ENCODE measurements at places on chromosomes 3 and 15.
A peak's percentile ranks its signal among the peaks of the same experiment; 100 is the strongest.

- DNase-seq, result no peak
Observed at GRCh38 chr3:195263193-195263924, 7.6 kb downstream of the XXYLT1 start.

- no peak for DNase-seq
Observed at GRCh38 chr15:31869686-31870307, 160.5 kb upstream of the CHRNA7 start.

DNA sequence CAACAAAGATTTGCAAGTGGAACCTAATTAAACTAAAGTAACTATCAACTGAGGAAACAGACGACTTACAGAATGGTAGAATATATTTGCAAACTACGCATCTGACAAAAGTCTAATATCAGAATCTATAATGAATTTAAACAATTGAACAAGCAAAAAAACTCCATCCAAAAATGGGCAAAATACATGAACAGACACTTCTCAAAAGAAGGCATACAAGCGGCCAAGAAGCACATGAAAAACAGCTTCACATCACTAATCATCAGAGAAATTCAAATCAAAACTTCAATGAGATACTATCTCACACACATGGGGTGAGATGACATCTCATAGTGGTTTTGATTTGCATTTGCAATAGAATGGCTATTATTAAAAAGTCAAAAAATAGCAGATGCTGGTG is 128.6 kb downstream of the POLR2M start:
- DNase-seq, result no peak

DNA sequence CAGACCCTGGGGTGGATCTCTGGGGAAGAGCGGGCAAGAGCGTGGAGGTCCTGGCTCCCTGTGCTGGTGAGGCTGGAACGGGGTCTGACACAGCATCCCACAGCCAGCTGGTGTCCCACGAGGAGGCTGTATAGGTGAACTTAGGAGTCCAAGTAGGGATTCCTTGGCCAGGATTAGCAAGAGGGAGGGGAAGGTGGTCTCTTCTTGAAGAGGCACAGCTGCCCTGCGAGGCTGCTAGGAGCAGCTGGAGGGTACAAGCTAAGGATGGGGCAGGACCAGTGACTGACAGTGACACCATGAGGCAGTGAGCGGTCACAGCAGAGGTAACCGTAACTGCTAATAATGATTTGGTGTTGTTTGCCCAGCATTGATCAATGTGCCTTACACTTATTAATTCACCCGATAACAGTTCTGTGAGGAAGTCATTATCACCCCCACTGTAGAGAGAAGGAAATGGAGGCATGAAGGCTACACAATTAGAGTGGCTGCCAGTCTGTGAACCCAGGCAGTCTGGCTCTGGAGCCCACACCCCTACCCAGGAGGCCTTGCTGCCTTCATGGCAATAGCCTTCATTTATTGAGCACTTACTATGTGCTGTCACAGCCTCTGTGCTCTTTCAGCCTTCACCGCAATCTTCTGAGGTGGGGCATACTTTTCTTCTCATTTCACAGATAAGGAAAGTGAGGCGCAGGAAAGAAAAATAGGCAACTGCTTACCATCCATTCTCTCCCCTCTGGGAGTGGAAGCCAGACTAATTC is 59.4 kb downstream of the TMEM44 start:
- DNase-seq, result peak; percentile 54

- peak; percentile 61 for DNase-seq
Observed at GRCh38 chr3:101828691-101829436, 20.4 kb upstream of the NFKBIZ start.

DNA sequence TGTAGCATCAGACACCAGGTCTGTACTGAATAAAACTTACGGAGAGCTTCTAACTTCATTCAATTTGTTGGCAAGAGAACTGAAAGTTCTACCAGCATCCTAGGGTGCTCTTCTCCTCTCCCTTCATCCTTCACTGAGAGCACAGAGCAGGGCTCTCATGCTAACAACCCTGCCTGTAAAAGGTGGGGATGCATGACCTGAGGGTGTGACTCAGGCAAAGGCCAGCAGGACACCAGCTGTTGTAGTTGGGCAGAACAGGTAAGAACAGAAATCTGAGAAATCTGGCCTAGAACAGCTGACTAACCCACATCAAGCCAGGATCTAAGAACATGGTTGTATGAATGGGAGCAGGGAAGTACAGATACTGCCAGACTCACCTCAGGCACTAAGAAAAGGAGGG is 64.2 kb downstream of the MYLK start:
- no peak for DNase-seq

- DNase-seq, result no peak
Observed at GRCh38 chr3:188198760-188199327, 44.9 kb downstream of the LPP start.

GRCh38 chr15:55775316-55775715 is 32.4 kb upstream of the PRTG start:
- no peak for DNase-seq

DNA sequence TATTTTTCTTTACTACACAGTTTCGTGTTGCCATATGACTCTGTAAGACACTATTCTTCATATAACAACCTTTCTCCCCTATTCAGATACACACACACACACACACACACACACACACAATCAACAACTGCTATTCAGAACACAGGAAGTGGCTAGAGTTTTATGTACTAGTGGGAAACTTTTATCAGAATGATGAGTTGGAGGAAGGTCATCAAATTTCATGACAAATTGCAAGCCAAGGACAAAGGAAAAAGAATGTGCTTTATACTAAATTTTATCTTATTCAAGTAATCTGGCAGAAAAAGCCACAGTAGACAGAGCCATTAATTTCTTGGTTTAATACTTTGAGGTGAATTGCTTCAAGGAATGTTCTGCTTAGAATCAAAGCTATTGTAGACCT is 899.8 kb downstream of the ROBO2 start:
- no peak for DNase-seq

DNA sequence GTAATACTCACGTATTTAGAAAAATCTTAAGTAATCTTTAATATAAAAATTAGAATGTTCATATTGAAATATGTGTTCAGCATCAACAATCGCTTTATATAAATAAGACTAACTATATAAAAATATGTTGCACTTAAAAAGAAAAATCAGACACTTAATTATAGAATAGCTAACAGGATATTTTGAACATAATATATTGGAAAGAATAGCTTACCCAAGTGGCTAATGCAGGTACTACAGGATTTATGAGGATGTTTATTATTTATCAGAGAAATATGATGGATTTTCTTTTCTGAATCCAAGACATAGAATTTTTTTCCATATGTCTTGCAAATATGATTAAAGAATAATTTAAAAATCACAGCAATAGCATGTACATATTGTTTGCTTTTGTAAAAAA is 567.9 kb upstream of the GBE1 start:
- DNase-seq, result no peak

DNA sequence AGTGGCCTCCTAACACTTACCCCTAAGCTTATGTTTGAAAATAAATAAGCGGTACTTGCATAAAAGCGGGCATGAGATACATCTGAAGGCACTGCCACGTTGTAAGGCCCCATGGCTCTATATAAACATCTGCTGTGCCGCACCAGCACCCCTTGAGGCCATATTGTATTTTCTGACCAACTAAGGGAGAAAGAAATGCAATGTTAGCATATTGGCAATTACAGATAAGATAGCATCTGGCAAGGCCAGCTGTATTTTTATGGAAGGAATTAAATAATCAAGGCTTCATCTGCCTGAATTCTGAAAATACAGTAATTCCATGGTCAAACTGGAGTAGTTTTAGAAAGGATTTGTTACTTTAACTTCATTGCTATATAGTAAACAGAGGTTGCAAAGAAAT is 28.7 kb downstream of the TMEM39A start:
- DNase-seq, result no peak

DNA sequence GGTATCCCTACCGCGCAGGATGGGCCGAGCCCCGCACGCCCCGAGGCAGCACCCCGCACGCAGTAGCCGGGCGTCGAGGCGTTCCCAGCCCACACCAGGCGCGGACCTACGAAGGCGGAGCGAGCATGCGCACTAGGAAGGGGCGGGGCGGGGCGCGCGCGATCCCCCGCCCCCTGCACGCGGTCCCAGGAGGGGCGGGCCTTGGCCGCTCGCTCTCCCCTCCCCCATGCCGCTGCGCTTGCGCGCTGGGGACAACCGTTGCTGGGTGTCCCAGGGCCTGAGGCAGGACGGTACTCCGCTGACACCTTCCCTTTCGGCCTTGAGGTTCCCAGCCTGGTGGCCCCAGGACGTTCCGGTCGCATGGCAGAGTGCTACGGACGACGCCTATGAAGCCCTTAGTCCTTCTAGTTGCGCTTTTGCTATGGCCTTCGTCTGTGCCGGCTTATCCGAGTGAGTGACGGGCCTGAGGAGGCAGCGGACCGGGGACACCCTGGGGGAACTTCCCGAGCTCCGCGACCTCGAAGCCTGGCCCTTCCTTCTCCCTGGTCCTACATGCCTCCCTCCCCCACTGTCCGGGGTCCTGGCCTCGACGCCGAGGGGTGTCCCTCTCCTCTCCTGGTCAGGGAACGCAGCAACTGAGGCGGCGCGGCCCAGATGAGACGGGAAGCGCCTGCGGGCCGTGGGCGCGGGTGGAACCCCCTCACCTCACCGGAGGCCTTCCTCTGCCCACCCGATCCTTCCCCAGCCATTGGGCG is at the start of gene SPESP1:
Gene SPESP1, plus strand, starts transcription at position 258 of the 755 bp plus-strand sequence. Its CDS starts 129 bp downstream, at position 387.
- peak; percentile 22 for DNase-seq

GRCh38 chr15:44101944-44102343 is 93.1 kb downstream of the FRMD5 start:
- no peak for DNase-seq

GRCh38 chr3:178010306-178010705 is 525.9 kb upstream of the KCNMB2 start:
- no peak for DNase-seq

DNA sequence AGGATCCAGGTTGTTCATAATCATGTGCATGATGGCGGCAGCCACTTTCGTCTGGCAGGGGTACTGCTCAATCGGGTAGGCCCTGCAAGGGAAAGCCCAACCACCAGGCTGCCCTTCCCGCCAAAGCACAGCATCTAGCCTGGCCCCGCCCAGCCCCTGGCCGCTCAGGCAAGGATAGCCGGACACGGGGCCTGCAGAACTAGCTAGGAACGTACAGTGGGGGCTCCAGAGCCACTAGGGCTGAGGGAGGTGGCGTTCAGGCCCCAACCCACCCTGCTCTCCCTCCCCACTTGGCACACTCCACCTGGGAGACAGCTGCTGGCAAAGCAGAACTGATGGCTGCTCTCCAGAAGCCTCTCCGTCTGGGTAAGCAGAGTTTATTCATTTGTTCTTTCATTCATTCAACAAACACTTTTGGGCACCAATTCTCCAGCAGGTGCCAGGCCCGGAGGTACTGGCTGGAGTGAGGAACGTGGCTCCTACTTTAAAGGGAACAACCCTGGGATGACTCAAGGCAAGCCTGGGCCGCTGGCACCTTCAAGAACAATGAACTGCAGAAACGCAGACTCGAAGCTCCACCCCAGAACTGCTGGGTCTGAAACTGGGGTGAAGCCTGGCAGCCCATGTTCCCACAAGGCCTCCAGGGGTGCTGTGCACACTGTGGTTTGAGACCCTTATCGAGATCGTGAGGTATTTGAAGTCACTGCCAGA is 7.8 kb downstream of the UROC1 start:
- DNase-seq, result no peak

DNA sequence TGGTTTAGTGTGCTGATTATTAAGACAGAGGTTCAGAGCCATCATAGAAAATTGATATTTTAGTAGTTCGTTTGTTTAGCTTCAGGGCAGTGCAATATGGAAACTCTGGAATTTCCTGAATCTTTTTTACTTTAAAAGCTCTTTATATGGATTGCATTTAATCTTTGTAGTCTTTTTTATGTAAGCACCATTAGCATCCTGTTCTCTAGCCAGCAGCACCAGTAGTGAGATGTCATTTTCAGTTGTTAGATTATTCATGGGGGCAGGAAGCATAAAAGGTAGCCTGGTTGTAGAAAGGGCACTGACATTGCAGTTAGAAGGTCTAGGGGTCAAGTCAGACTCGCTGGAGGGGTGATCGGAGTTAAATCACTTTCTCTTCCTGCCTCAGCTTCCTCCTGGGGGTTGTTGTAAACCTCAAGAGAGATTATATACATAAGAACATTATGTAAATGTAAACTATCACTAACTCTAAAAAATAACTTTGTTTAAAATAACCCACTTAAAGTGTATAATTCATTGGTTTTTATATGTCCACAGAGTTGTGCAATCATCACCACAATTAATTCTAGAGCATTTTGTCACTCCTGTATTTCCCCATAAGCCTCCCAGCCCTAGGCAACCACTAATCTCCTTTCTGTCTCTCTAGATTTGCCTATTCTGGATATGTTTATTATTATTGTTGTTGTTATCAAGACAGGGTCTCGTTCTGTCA is 31.4 kb upstream of the ITPKA start:
- DNase-seq, result no peak

DNA sequence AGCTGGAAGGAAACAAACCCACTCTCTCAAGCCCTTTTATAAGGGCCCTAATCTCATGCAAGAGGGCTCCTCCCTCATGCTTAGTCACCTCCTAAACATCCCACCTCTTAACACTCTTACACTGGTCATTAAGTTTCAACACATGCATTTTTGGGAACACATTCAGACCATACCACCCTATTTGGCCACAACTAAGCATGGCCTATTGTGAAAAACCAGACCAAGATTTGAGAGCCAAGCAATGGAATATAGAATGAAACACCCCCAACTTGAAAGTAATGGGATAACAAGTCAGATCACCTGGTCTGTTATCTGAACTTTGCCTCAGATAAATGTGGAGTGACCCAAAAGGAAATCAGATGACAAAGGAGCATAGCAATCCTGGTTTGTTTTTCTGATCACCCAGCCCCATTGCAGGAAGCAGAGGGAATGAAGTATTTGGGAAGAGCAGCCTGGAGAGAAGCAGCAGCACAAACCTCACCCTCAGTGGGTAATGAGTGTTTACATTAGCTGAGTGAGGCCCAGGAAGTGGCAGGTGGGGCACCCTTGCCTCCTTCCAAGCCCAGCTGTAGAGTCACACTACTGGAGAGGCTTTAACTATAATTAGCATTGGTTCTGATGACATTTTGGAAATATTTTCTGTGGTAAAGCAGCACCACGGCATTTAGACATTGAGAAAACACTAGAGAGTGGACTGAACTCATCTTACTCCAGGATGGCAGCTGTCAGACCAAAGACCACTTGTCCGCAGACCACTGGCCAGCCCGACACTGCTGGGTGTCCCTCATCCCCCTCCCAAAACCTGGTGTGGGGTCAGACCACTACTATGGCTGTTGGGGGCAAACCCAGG is 48.8 kb upstream of the PRTG start:
- no peak for DNase-seq

GRCh38 chr3:48989796-48990635 is at the start of gene P4HTM:
TSS of gene P4HTM (plus strand) at chr3:48990241. CDS start at chr3:48990257, 16 bp downstream.
- DNase-seq, result peak; percentile 83

- DNase-seq, result no peak
Observed at GRCh38 chr3:194276768-194277103, 74.4 kb downstream of the CPN2 start.

- no peak for DNase-seq
Observed at GRCh38 chr15:90189781-90190467, 11.2 kb upstream of the SEMA4B start.

Measured in stimulated activated CD4-positive, alpha-beta T cell treated with anti-CD3 and anti-CD28 coated beads, Interleukin-4, amount 100 ng/mL, for 24 hours (primary cell).